ENCODE measurements at places on chromosomes 6 and 20.

- no peak for DNase-seq
Measured at GRCh38 chr6:163406366-163406765, 8.2 kb upstream of the QKI start.

GRCh38 chr20:24872291-24873024, 76.6 kb upstream of the CST7 start:
- no peak for DNase-seq

- DNase-seq = no peak
Measured at GRCh38 chr6:473356-473755, 81.8 kb downstream of the IRF4 start.

- no peak for DNase-seq
Measured at GRCh38 chr6:92586236-92586977, 833.0 kb downstream of the EPHA7 start.

DNA sequence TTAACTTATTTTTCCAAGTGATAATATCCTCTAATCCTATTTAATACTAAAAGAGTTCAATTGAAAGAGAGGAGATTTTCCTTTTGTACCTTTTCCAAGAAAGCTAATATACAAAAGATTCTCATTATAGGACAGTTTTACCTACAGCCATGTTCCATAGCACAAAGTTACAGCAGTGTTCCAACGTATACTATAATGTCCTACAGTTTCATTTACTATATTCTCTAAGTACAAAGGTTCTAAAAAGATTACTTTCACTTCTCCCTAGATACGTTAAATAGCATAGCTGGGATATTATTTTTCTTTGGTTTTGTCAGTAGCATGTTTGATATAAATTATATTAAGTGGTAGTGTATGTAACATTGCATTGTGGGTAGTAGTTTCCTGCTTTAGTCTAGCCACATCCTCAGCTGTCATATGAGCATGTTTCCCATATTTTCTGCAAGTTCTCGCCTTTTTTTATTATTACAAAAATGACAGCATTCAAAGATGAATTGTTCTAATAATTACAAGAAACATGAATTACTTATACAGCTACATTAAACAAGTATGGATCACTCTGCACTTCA, 4.4 kb upstream of the RUNX2 start:
- no peak for DNase-seq

- no peak for DNase-seq
Measured at GRCh38 chr6:149211046-149211571, 106.4 kb upstream of the TAB2 start.

DNA sequence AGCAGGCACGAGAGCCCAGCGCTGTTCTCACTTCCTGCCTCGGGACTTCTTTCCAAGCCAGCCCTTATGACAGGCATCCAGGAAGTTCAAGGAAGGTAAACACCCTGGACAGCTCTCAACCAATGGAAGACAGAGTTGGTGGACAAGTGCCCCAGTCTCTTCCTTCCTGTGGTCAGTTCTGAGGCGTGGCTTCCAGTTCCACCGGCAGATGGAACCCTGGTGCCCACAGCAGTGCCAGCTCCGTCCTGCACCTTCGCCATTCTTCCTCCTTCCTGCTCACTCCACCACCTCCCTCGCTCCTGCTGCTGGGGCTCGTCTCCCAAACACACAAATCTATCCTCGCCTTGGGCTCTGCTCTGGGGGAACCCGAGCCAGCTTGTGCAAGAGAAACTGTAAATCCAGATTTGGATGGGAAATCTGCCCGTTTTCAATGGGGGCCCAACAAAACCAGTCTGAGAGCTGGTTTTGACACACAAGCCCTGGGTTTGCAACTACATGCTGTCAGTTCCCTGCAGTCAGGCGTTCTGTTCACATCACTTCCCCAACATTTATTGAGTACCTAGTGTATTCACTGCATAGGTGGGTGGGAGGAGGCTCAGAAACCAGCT, 162.7 kb downstream of the GRM4 start:
- no peak for DNase-seq

DNA sequence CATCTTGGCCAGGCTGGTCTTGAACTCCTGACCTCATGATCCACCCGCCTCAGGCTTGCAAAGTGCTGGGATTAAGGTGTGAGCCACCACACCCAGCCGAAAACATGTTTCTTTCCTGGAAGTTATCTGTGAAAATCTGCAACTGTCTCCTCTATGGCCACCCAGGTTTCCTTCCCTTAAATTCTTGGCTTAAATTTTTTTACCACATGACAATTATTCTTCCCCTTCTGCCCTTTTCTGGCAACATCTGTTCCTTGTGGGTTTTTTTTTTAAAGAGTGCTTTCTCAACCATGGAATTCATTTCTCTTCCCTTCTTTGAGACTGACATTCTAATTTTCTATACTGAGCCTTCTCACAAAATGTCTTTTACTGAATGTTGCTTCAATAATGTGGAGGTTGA, 59.6 kb downstream of the DOK5 start:
- DNase-seq = no peak

GRCh38 chr6:87824958-87825491, 123.0 kb upstream of the AKIRIN2 start:
- DNase-seq = no peak

- no peak for DNase-seq
Measured at GRCh38 chr6:160462116-160462515, 113.9 kb downstream of the SLC22A3 start.

- no peak for DNase-seq
Measured at GRCh38 chr20:42024653-42025052, 406.5 kb upstream of the CHD6 start.

- DNase-seq = no peak
Measured at GRCh38 chr20:316316-317068, 8.9 kb upstream of the SOX12 start.

- DNase-seq = no peak
Measured at GRCh38 chr6:21955951-21956350, 340.9 kb downstream of the PRL start.

All from stimulated activated CD8-positive, alpha-beta memory T cell treated with anti-CD3 and anti-CD28 coated beads, Interleukin-12 subunit alpha, Interleukin-12 subunit beta, amount 100 ng/mL, for 4 hours (primary cell).